HCT116 (cell line): ENCODE measurements at places on chromosomes 12 and 14.

DNA sequence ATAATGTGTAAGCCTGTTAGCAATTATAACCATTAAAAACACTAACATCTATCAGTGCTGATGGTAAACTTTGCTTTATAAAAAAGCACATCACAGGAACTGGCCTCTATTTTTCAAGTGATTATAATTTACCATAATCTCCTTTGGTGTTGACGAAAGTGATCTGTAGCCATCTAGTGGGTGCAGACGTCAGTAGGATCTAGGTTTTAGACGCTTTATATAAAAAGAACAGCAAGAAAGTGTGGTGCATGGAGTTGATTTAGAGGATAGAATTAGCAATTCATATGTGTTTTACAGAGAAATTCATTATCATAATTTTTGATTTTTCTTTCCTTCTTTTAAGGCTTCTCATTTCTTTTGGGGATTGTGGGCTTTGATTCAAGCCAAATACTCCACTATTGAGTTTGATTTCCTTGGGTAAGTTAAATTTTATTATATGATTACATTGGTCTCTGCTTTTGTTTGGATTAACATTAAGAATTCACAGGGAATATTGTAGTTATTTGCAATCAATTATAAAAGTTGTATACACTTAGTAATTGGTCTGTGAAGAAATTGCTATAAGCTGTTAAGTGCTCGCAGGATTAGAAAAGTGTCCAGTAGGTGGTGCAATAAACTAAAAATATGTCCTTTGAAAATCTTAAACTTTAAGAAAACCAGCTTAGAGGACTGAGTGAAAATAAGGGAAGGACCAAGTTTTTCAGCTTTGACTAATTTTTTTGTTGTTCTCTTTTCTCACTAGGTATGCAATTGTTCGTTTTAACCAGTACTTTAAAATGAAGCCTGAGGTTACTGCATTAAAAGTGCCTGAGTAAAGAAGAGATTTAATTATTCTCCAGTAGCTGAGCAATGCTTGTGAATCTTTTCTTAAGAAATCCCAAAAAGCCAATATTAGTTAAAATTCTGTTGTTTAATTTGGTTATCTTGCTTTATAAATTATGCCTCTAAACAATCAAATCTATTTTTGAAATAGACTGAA, 59.5 kb downstream of the ETNK1 start:
- peak; percentile 22 for DNase-seq

DNA sequence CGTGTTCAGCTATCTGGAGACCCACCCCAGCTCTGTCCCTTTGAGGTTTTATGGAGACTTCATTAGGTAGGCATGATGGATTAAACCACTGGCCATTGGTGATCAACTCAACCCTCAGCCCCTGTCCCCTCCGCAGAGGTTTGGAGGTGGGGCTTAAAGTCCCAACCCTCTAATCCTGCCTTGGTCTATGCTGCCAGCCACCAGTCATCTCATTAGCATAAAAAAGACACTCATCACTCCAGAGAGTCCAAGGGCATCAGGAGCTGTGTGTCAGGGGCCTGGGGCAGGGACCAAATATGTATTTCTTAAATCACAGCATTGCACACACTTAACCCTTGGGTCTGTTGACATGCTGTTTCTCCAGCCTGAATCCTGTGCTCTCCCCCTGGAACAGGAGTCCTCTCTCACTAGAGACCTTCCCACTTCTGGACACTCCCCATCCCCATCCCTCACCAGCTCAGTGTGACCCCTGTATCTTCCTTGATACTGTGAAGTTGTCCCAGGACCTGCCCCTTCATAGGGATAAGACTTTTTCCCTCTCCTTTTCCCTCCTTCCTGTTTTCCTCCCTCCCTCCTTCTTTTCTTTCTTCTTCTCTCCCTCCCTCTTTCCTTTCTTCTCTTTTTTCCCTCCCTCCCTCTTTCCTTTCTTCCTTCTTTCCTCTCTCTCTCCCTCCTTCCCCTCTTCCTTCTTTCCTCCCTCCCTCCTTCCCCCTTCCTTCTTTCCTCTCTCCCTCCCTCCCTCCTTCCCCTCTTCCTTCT, 54.7 kb upstream of the CLMN start:
- DNase-seq = no peak

GRCh38 chr14:77760381-77761204, at the start of gene SNW1:
TSS of gene SNW1 (minus strand) at chr14:77761156. CDS start at chr14:77761127, 29 bp downstream.
- peak; percentile 83 for DNase-seq

GRCh38 chr14:96727980-96728717, 69.0 kb upstream of the VRK1 start:
- DNase-seq = no peak

GRCh38 chr12:124464062-124464461, 103.3 kb downstream of the NCOR2 start:
- no peak for DNase-seq
